Activated CD4-positive, alpha-beta memory T cell treated with anti-CD3 and anti-CD28 coated beads for 36 hours (primary cell): ENCODE measurements at places on chromosomes 1 and 21.

GRCh38 chr1:32241001-32241763, 5.8 kb upstream of the FAM167B start:
- no peak overlapping the region for H3K27ac ChIP-seq
- H3K4me3 ChIP-seq = peak overlapping the region; percentile 78

DNA sequence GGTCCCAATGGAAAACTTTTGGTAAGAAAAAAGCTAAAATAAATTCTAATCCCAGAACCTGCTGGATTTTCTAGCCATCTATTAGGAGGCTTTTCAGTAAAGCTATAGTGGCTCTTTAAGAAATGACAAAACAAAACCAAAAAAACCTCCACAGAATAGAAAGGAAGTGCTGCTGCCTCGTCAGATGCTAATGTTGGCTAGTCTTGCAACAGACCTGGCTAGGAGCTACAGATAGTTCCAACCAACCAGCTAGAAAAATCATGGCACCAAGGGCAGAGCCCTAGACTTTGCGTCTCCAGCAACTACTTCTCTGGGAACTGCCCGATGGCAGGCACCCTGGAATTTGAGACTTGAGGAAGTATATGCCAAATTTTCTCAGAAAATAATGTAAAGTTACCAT, 7.6 kb downstream of the CD101 start:
- no peak overlapping the region for H3K4me3 ChIP-seq
- no peaks in the 10 kb centered on the region for H3K36me3 ChIP-seq
- no peaks in the 10 kb centered on the region for H3K27me3 ChIP-seq
- no peak for DNase-seq
- H3K4me1 ChIP-seq = peaks cover 12% of the 10 kb centered on the region
- no peak overlapping the region for H3K27ac ChIP-seq

DNA sequence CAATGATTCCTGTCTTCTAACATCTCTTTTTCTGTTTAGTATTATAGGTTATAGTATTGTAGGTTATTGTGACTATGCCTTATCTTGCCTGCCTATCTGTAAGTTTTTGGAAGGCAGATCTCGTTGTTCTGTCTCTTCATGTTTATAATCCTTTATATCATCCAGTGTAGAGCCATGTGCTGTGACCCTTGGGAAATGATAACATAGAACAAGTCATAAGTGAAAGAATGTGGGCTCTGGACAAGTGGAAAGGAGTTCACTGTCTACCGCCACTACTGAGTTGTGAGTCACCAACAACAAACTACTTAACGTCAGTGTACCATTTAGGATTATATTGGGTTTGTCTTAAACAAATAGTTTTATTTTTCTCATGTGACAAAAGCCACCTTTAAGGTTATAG, 139.3 kb downstream of the LYPLAL1 start:
- no peaks in the 10 kb centered on the region for H3K27me3 ChIP-seq
- no peak overlapping the region for H3K4me3 ChIP-seq
- no peaks in the 10 kb centered on the region for H3K4me1 ChIP-seq
- no peak for DNase-seq
- H3K36me3 ChIP-seq = no peaks in the 10 kb centered on the region

- no peak overlapping the region for H3K27ac ChIP-seq
- no peaks in the 10 kb centered on the region for H3K36me3 ChIP-seq
- H3K4me3 ChIP-seq = no peak overlapping the region
- no peaks in the 10 kb centered on the region for H3K4me1 ChIP-seq
- H3K27me3 ChIP-seq = no peaks in the 10 kb centered on the region
- no peak for DNase-seq
Observed at GRCh38 chr1:215277532-215277931, 195.0 kb downstream of the KCNK2 start.

- no peaks in the 10 kb centered on the region for H3K36me3 ChIP-seq
Observed at GRCh38 chr1:22847249-22847648, 125.4 kb downstream of the LACTBL1 start.

DNA sequence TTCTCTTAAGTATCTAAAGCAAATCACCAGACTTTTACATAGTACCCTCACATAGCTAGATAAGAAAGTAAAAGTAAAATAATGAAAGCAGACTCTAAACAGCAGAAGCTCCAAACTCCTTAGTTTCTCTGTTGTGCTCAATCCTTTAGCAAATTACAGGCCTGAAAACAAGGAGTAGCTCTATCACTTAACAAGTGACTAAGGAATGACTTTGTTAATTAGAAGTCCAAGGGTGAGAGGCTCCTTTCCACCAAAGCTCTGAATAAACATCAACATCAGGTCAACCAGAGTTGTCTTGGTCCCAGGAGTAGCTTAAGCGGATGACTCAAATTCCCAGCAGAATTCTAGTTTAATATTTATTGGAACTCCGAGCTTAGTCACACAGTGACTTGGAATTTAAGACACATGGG, 5.9 kb downstream of the NRIP1 start:
- H3K27me3 ChIP-seq = peaks cover 9% of the 10 kb centered on the region
- H3K36me3 ChIP-seq = no peaks in the 10 kb centered on the region
- no peak for DNase-seq
- H3K4me1 ChIP-seq = peaks cover 72% of the 10 kb centered on the region

- H3K36me3 ChIP-seq = no peaks in the 10 kb centered on the region
- no peaks in the 10 kb centered on the region for H3K4me1 ChIP-seq
- no peak overlapping the region for H3K4me3 ChIP-seq
Observed at GRCh38 chr1:64680599-64680998, 64.3 kb upstream of the RAVER2 start.

DNA sequence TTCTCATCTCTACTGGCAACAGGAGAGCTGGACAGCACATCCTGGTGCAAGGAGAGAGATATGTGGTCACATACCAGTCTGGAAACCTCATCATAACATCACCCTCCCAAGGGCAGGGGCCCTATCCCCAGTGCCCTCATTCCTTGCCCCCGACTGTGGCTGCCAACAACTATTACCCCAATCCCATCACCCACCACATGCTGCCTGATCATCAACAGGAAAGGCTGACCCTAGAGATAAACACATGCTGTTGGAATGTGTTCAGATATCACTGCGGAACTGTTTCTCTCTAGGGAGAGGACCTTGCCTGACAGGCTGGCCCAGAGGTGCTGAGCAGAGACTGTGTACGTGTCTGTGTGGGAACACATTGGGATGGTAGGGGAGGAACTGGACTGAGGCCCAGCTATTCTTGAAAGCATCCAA, 4.5 kb upstream of the INKA2 start:
- no peak overlapping the region for H3K4me3 ChIP-seq
- H3K27me3 ChIP-seq = peaks cover 19% of the 10 kb centered on the region
- DNase-seq = no peak
- peaks cover 9% of the 10 kb centered on the region for H3K4me1 ChIP-seq

DNA sequence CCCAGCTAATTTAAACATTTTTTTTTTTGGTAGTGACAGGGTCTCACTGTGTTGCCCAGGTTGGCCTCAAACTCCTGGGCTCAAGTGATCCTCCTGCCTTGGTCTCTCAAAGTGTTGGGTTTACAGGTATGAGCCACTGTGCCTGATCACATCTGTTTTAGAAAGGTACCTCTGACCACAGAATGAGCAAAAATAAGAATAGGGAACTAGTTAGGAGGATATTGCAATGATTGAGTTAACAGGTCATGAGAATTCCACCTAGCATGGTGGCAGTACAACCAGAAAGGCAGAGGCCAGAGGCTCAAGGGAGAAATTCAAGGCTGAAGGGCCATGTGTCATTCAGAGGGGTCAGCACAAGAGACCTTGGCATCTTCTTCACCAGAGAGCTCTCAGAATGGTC, 49.6 kb downstream of the ELAPOR1 start:
- no peak for DNase-seq
- H3K4me3 ChIP-seq = no peak overlapping the region
- H3K4me1 ChIP-seq = peaks cover 24% of the 10 kb centered on the region
- peaks cover 2% of the 10 kb centered on the region for H3K36me3 ChIP-seq
- H3K27me3 ChIP-seq = no peaks in the 10 kb centered on the region

- no peak overlapping the region for H3K4me3 ChIP-seq
- peaks cover 8% of the 10 kb centered on the region for H3K27me3 ChIP-seq
- no peak for DNase-seq
- H3K4me1 ChIP-seq = no peaks in the 10 kb centered on the region
- no peaks in the 10 kb centered on the region for H3K36me3 ChIP-seq
Observed at GRCh38 chr1:67552336-67552759, 122.1 kb upstream of the SERBP1 start.

- no peak overlapping the region for H3K4me3 ChIP-seq
- no peaks in the 10 kb centered on the region for H3K36me3 ChIP-seq
- H3K27ac ChIP-seq = no peak overlapping the region
Observed at GRCh38 chr1:49225464-49225863, 448.8 kb upstream of the BEND5 start.

DNA sequence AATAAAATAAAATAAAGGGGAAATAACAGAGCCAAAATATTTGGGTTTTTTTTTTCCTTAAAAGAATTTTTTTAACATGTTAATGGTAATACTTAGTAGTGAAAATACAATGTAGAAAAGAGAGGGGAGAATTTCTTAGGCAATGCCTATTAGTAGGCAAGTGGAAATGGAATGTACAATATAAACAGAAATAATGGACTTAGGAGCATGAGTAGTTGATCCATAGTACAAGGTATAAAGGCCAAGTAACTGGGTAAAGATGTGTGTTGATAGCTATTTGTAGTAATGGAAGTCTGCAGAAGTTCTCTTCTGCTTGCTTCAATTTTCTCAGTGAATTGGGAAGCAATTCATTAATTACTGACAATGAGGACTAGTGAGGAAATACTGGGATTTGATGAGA, 34.4 kb downstream of the TESK2 start:
- H3K27ac ChIP-seq = no peak overlapping the region
- no peak overlapping the region for H3K4me3 ChIP-seq
- H3K27me3 ChIP-seq = no peaks in the 10 kb centered on the region
- DNase-seq = no peak
- no peaks in the 10 kb centered on the region for H3K4me1 ChIP-seq

DNA sequence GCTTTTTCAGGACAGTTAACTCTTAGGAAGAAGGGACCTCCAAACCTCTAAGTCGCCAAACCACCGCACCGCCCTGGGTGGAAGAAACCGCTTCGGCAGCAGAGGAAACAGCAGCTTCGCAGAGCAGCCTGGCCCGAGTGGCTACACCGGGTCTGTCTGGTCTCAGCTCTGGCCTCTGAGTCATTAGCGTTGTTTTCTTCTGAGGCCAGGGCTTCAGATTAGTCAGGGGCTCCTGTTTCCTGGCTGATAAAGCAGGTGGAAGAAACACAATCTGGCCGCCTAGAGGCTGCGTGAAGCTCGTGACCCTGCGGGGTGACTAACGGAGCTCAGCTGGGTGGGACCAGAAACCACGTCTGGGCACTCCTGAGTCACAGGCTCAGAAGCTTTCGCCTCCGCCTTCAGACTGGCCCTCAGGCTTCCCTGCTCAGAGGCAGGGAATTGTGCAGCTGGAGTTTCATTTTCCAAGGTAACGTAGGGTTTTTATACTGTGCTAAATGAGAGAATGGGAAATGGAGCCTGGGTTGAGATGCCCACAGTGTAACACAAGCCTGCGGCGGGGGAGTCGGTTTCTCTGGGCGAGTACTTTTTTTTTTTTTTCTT, 44.9 kb downstream of the CHAF1B start:
- DNase-seq = peak; percentile 91
- peaks cover 12% of the 10 kb centered on the region for H3K4me1 ChIP-seq
- peaks cover 18% of the 10 kb centered on the region for H3K27me3 ChIP-seq
- H3K4me3 ChIP-seq = peak overlapping the region; percentile 66

- no peak overlapping the region for H3K4me3 ChIP-seq
- no peak for DNase-seq
Observed at GRCh38 chr1:162987866-162988265, 81.3 kb upstream of the RGS4 start.

GRCh38 chr1:229264068-229264467, 6.8 kb upstream of the RAB4A start:
- peaks cover 6% of the 10 kb centered on the region for H3K4me1 ChIP-seq
- H3K27ac ChIP-seq = no peak overlapping the region
- no peaks in the 10 kb centered on the region for H3K36me3 ChIP-seq
- no peak overlapping the region for H3K4me3 ChIP-seq

DNA sequence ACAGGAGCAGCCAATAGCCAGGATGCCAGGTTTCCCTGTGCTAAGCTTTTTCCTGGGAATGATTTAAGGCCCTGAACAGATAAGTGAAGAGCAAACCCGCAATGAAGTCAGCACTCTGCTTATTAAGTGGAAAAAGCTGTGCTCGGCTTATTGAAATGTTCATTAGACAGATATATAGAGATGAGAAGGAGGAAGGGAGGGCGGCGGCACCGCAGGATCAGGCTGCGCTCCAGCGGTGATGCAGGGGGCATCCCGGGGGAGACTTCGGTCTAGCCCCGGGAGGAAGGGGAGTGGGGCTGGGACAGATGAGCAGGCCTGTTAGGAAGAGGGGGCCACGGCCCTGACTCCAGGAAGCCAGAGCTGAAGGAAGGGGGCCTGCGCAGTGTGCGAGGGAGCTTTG, 115.0 kb downstream of the TMEM53 start:
- no peaks in the 10 kb centered on the region for H3K36me3 ChIP-seq
- peaks cover 8% of the 10 kb centered on the region for H3K27me3 ChIP-seq
- H3K27ac ChIP-seq = no peak overlapping the region

DNA sequence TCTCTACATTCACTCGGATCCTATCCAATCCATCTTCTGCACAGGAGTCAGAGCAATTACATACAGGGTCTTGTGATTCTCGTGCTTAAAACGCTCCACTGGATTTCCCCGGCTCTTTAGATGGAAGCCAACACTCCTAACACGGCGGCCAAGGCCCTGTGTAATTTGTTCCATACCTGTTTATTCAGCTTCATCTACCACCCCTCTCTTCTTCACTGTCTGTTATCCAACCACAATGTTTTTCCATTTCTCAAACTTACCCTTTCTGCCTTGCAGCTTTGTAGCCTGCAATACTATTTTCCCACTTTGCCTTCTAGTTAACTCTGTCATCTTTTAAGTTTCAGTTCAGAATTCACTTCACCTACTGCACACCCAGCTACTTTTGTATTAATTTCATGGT, 249.6 kb upstream of the USP25 start:
- no peak overlapping the region for H3K27ac ChIP-seq
- no peaks in the 10 kb centered on the region for H3K27me3 ChIP-seq
- peak; percentile 11 for DNase-seq

DNA sequence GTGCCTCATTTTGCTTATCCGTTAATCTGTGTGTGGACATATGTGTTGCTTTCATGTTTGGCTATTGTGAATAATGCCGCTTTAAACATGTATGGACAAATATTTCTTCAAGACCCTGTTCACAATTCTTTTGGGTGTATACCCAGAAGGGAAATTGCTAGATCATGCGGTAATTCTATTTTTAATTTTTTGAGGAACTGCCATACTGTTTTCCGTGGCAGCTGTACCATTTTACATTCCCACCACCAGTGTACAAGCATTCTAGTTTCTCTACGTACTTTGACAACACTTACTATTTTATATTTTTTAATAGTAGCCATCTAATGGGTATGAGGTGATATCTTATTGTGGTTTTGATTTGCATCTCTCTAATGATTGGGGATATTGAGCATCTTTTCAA, 7.1 kb upstream of the NID1 start:
- H3K27me3 ChIP-seq = peaks cover 3% of the 10 kb centered on the region
- no peak overlapping the region for H3K27ac ChIP-seq
- H3K36me3 ChIP-seq = no peaks in the 10 kb centered on the region
- no peak overlapping the region for H3K4me3 ChIP-seq
- H3K4me1 ChIP-seq = peaks cover 3% of the 10 kb centered on the region

DNA sequence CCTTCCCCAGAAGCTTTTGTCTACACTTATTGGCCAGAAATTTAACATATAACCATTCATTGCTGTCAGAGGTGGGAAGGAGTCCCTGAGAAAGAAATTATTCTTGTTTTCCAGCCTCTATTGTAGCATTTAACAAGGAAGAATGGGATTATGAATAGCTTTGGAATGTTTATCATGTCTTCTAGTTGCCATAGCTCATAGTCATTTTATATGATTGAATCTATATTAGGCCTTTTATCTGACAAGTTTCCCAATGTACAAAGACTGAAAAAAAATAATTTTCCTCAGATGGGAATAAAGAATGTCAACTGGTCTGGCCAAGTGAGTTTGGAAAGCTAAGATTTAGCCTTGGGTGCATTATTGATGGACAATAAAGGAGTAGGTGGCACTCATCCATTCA, 28.3 kb downstream of the PTPRC start:
- DNase-seq = no peak
- peaks cover 90% of the 10 kb centered on the region for H3K4me1 ChIP-seq
- no peak overlapping the region for H3K4me3 ChIP-seq
- H3K27ac ChIP-seq = peak overlapping the region; percentile 96
